ENCODE measurements at places on chromosomes 4 and X.

DNA sequence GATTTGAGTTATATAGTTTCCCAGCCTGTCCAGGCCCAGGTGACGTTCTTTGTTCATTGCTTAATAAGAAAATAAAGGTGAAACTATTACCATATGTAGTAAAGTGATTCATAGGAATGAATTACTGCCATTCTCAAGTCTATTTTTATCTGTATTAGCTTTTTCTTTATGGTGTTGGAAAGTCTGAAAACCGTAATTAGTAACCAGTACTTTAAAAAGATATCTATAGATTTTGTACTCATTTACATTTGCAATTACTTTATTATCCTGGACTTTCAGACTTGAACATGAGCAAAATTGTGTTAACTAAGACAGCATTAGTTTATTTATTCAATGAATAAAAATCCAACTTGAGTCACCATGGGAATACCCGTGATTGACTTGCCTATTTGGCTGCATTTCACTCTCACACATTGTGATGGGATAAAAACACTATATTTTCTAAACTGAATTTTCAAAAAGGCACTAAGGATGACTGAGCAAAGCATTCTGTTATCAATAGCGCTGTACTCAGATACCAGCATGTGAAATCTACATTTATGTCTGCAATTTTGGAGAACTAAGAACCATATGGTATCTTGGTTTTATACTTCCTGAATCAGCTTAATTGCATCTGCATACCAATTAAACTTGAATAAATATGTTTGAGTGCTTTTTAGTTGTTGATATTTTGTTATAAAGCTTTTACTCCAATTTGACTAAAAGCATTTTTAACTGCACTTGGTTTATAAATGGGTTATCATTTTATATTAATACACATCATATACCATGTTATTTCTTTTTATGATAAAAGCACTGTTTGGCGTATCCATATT lies 154.6 kb downstream of the CCSER1 start:
- DNase-seq = no peak

DNA sequence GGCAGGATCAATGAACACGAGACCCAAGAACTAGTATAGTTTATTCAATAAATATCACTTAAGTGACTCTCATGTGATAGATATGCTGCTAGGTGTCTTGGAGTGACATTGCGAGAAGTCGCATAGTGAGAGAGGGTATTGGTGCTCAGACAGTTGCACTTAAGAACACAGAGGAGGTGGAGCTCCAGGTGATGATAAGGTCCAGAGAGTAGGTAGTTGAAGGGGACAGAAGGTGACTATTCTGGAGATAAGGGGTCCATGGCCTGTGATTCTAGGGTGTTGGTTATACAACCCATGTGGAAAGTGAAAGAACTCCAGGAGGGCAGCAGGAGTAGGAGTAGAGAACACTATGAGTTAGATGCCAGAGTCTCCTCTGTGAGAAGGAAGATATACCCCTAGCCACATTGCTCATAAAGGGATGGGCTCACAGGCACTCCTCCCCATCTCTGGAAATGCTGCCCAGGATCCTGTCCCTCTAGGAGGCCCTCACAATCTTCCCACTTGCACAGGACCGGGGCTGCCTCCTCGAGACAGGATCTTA lies 9.2 kb downstream of the MAGED1 start:
- no peak for DNase-seq

DNA sequence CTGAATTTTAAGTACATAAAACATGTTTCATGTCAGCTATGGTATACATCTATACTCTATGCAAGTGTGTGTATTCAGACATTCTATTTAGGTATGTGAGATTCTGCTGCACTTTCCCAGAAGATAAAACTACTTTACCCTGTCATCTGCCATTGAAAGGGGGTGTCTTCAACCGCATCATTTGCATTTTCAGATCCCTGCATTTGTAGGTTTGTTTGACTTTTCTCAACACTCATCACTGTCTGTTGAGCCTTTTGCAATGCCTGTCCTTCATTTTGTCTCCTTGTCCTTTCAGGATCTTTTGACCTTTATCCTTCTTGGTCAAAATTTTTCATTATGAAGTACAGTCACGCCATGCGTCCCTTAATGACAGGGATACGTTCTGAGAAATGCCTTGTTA lies 103.5 kb downstream of the TMA16 start:
- DNase-seq = no peak

DNA sequence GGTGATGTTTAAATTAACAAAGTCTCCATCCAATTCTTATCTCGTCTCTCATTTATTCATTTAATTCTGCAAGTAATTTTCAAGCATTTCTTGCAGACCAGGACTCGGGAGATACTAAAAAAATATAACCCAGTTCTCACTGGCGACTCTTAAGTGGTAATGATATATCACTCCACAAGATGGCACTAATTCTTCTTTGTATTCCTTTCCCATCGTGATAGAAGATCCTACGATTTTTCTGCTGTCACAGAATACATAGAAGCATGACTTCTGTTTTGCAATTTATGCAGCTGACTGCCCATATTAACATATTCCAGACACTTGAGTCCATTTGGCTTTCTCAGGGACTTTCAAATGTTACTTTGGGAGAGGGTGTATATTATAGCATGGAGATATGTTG lies 64.0 kb upstream of the FGF13 start:
- DNase-seq = peak; percentile 3

DNA sequence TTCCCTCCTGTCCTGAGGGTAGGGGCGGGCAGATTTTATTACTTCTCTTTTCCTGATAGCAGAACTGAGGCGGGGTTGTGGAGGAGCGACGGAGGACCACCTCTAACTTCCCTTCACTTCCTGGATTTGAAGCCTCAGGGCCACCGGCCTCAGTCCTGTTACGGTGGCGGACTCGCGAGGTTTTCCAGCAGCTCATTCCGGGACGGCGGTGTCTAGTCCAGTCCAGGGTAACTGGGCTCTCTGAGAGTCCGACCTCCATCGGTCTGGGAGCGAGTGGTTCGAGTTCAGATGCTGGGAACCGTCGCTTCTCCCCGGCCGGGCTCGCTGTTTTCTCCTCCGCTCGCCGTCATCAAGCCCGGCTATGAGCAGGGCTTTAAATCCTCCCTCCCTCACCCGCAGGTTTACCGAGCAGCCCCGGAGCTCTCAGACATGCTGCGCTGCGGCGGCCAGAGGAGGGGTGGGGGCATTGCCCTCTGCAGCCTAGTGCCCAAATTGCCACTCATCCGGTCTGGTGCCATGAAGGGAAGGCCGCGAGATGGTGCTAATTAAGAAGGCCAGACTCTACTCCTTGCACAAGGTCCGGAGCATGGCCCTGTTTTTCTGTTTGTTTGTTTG lies 23.3 kb downstream of the HAND2 start:
- DNase-seq = no peak

- DNase-seq = peak; percentile 79
These were observed 45.9 kb upstream of the CDKN2AIP start for GRCh38 chr4:183398298-183399125.

DNA sequence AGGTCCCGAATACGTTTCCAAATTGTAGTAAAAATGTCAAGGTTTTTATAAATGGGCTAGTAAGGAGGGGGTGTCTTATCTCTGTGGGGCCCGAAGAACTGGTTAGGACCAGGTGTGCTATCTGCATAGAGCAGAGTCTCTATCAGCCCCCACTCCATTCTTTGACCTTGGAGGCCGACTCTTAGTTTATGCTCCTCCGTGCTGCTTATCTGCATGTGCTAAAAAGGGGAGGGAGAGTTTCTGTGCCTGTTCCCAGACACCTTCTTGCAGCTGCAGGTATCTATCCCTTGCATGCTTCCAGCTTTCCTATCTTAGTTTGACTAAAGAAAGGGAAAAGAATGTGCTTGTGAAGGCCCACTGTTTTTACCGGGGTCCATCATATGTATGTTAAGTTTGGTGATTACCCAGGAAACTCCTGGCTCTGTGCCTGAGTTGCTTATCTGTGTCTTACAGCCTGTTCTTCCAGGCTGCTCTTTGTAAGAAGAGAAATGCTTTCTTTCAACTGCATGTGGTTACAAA lies 28.6 kb upstream of the NAF1 start:
- DNase-seq = no peak

DNA sequence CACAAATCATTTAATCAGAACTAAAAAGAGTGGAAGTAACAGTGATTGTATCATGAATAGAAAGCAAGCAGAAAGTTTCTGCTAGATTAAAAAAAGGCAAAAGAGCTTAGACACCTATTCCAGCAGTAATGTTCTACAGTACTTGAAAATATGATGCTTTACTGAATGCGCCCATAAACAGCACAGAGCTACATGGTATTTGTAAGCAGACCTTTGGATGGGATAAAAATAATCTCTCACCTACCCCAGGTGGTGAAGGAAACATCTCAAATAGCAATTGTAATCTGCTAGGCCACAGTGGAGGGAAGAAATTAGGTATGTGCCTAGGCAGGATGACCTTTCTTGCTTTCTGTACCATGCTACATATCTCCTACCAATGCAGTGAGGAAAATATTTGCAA lies 280.9 kb upstream of the PRKX start:
- DNase-seq = no peak

- no peak for DNase-seq
These were observed 237.2 kb downstream of the IL1RAPL2 start for GRCh38 chrX:104803219-104803618.

DNA sequence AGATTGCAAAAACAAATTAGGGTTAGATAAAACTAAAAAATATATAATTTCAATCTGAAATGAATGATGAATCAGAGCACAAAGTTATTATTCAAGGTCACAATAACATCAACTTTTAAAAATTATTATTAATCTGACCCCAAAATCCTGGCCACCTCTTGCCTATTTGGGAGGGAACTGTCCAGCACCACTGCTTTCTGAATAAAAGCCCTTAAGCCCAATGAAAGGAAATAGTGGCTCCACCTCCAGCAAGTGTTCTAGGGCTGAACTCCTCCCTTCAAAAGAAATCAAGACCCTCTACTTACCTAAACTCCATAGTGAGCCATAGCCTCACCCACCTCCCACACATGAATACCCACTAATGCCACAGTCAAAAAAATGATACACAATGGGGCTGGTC lies 208.2 kb downstream of the PARM1 start:
- no peak for DNase-seq

- DNase-seq = peak; percentile 80
These were observed 190.1 kb downstream of the ZNF330 start for GRCh38 chr4:141410839-141411238.

GRCh38 chr4:152512483-152512882 lies 23.4 kb downstream of the FBXW7 start:
- no peak for DNase-seq

DNA sequence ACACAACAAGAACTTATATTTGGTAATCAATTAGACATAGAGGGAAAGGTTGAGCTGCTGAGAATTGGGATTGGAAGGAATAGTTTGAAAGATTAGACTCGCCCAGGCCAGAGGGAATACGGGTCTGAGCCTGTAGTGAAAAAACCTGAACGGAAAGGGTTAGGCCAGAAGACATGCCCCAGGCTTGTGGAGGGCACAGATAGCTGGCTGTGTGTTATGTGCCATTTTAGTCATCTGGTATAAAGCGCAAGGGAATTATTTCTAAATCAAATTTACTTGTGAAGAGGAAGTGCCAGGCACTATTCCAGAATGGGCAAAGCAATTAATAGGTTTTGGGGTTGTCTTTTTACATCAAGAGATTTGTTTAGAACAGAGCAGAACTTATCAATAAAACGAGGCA lies 187.5 kb upstream of the ANKRD50 start:
- no peak for DNase-seq

DNA sequence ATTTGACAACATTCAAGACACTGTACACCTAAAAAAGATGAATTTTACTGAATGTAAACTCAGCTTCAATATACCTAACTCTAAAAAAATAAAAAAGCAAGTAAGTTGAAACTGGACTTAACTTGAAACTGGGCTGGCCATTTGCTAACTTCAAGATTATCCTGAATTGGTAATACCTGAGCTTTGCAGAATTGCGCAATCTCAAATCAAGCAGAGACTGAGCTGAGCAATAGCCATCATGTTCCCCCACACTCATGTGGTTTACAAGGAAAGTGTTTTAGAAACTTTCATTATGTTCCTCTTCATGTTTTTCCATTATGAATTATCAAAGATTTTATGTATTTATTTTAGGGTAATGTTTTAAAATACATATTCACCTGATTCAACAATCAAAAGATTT lies 38.7 kb downstream of the ANXA5 start:
- DNase-seq = no peak

GRCh38 chr4:77025643-77026321 lies 50.0 kb downstream of the CCNI start:
- peak; percentile 48 for DNase-seq

DNA sequence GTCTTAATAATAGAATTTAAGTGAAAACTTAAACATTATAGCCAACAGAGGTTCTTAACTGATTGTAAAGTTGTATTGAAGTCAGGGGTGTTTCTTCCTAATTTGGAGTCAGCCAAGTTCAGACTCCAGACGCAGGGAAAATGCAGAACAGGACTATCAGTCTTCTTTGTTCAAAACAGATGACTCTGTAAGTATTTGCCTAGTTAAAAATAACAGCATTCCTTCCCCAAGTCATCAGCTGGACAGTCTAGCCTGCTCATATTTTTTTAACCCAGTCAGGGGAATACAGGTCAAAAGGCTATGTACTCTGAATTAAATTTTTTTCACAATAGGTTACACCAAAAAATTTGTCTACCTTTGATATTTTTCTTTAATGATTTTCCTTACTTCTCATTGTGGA lies 73.8 kb upstream of the DCLK2 start:
- DNase-seq = peak; percentile 87

GRCh38 chr4:37652747-37653527 lies 33.2 kb downstream of the RELL1 start:
- no peak for DNase-seq

All from EH (cell line).